ENCODE measurements at places on chromosomes 12 and 14.

DNA sequence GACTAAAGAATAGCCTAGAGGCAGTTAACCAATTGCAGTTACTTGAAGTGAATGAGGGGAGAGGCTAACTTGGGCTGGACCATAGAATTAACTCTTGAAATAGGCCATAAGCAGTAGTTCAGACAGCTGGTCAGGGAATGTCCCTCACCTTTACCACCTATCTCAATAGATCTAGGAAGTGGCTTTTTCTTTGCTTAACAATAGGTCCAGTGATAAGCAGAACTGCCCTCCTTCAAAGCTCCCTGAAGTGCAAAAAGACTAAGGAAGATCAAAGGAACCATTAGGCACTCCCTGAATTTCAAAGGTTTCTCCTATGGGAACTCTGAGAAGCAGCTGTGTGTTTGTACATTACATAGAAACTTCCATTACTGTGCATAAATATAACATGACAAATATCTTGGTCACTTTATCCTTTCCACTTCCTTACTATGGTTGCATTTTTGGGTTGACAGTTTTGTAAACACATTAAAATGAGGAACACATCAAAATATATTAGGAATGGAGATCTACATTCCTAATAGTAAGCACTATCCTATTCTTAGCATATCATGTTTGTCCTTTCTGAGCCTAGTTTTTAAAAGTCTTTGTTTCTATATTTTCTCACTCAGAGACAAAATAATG lies 7.2 kb upstream of the NAA30 start:
- no peak for DNase-seq

GRCh38 chr14:68841016-68841809 lies 48.3 kb upstream of the ZFP36L1 start:
- no peak for DNase-seq

DNA sequence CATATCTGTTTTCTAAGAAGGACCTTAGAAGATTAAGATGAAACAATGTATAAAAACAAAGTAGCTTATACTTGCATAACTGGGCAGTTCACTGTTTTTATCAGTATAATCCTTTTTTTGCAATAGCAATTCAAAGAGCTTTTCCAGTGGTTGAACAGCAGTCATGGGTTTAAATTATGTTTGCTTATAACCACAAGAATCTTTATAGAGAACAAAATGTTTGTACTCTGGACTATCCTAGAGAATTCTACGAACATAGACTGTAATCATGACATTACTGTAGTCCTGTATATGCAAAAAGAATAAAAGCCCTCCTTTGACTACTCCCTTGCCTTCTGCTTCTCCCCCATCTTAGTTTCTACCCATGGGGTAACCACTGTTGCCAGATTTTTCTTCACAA lies 5.7 kb downstream of the FAM177A1 start:
- DNase-seq, result no peak

- no peak for DNase-seq
These were observed 253.1 kb downstream of the ANO6 start for GRCh38 chr12:45468751-45469615.

DNA sequence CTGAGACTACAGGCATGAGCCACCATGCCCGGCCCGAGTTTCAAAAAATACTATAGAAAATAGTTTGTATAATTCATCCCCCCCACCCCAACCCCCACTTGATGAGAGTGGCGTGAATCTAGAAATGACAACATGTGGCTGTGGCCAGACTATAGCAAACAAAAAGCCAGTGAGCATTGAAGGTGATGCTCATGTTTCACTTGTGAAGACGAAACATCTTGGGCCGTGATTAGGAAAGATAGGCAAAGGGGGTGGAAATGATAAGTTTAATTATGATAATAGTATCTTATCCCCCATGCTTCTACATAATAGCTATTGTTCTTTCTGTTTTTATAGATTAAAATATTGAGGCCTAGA lies 8.5 kb downstream of the BORCS5 start:
- no peak for DNase-seq

DNA sequence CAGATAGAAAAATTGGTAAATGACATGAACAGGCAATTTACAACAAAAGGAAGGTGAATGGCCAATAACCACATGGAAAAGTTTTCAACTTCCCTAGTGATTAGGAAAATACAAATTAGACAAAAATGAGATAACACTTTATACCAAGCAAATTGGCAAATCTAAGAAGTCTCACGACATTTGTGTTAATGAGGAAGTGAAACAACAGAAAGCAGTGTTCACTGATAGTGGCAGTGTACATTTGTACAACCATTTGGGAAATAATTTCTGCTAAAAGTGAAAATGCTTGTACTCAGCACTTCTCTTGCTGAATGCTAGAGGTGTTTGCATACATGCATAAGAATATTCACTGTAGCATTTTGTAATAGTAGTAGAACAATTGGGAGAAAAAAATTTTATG lies 126.6 kb downstream of the LLPH start:
- no peak for DNase-seq

DNA sequence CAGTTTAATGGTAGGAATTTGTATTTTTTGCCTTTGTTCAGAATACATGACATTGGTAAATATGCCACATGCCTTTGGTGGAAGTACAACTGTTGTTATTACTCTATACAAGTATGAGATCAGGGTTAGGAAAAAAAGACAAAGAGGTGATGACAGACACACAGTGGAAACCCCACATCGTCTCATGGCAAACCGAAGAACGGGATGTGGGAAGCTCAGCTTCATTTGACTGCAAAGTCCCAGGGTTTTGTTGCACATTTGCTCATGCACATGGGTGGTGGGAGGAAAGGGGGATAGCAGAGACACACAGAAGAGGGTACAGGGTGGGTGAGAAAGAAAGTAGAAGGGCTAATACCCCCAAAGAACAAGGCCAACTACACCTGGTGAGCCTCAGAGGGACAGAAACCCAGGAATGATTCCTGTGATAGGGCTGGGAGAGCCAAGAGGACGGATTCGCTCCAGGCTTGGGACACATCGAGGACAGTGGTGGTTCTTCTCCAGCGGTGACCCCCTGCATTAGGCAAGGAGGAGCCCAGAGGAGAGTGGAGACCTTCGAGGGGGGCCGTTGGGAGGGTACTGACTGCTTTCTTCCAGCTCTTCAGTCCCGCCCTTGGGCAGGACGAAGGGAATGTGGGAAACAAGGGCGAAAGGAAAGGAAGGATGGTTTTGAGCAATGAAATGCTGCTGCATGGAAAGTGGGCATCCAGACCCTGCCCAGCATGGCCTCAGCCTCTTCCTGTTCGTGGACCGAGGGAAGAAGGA lies 8.1 kb downstream of the VAMP1 start:
- no peak for DNase-seq

- DNase-seq, result no peak
These were observed 8.9 kb downstream of the OR6C74 start for GRCh38 chr12:55253281-55253680.

DNA sequence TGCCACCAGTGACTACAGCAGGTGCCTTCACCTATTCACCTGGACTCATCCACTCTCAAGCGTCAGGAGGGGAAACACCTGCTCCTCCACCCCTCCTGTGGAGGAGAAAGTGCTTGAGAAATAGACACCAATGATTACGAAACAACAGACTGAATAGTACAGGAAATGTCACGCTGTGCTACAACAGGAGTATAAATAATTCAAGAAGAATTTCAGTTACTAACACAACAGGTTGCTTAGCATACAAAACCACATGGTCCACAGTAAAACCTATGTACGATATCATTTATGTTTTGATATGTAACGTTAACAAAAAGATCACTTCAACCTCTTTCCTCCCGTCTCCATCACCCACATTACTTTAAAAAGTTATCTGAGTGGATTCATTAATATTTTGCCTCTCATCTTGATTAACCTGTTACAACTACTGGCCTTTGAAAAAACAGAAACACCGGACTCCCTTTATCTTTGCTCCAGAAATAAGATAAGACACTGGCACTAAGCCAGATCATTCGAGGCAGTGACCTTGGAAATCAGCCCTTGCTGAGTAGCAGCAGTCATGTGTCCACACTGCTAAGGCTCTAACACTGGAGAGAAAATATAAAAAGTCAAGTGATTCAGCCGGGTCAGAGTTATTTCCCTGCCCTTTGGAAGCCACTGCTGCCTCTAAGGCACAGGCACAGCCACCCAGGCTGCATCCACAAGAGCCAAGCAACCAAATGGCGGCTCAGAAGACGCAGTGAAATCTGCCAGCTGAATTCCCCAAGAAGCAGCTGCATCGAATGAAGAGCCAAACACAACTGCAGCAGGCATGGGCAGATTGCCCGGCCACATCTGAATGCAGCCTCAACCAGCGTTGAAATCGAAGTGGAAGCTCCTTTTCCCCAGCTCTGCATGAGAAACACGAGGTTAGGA lies 40.9 kb downstream of the NT5DC3 start:
- no peak for DNase-seq

- no peak for DNase-seq
These were observed 766 bp downstream of the RERG start for GRCh38 chr12:15220451-15220850.

DNA sequence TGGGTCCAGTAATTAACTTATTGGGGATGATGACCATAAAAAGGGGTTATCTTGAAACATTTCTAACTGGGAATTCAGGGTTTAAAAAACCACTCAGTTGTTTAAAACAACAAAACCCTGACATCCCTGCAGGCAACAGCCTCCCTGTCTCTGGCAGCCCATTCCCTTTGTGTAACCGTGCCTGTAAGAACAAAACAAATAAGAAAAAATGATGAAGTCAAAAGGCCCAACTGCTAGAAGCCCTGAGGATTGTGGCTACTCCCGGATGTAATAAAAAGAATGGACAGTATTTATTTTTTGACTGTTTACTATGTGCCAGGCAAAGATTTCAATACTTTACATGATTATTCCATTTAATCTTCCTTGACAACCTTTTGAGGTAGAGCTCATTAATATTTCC lies 75.3 kb downstream of the TMCC3 start:
- DNase-seq, result no peak

DNA sequence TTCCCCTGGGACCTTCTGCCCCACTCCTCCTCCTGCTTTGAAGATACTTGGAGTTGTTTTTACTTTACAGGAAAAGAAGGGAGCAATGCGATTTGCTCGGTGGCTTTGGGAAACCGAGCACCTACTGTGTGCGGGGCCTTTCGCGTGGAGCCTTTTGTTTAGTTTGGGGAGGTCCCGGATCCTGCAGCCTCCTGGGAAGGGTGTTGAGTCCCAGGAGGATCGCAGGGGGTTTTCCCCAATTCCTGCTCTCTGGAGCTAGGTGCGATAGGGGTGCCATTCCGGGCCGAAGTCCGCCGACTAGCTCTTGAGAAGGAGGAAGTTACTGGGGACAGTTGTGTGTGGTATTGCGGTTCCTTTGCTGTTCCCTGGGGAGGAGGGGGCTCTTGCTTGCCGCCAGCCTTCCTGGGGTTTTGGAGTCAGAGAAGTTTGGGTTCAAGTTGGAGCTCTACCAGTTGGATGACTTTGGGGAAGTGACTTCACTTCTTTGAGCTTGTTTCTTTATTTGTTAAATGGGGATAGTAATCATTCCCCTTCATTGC lies 1.1 kb downstream of the BRI3BP start:
- no peak for DNase-seq

DNA sequence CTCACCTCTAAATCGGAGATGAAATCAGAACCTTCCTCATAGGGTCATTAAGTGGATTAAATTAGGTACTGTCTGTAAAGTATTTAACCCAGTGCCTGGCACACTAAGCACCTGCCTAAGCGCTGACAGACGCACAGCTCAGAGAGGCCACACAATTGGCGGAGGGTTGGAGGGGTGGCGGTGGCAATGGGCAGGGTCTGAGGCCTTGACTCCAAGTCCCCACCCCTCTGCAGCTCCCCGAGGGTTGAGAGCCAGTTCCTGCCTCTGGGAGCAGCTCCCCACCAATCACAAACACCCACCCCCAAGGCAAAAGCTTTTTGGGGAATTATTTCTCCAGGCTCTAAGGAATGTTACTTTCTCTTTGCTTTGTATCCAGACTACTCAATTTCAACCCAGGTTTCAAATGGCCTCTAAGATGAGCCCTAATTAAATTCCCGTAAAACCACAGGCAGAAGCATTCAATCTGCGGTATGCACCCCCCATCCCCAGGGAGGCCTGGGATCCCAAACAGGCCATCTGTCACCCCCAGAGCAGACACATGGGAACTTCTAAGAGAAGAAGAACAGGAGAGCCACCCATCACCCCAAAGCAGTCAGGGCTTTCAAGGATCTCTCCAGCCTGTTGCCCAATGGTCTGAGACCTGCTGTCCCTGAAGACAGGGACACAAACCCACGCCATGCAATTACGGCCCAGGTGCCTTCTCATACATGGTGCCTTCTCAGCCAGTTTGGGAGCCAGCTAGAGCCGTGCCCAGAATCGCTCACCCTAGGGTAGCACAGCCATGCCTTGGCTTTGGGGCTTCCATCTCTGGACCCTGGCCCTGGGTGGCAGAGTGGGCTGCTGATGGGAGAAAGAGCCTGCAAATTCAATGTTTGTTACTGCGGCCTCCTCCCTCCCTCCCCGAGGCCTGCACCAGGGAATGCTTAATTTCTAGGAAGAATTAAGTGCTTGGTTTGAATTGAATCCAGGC lies 66.1 kb downstream of the CHGA start:
- no peak for DNase-seq

GRCh38 chr12:1808036-1808797 lies 12.1 kb upstream of the LRTM2 start:
- no peak for DNase-seq

GRCh38 chr14:88879022-88879421 lies 54.6 kb downstream of the TTC8 start:
- peak; percentile 57 for DNase-seq

GRCh38 chr12:42296503-42297109 lies 29.3 kb downstream of the ZCRB1 start:
- no peak for DNase-seq
